Left forelimb (tissue), 1 donor: ENCODE measurements at places on chromosomes 4 and X.

DNA sequence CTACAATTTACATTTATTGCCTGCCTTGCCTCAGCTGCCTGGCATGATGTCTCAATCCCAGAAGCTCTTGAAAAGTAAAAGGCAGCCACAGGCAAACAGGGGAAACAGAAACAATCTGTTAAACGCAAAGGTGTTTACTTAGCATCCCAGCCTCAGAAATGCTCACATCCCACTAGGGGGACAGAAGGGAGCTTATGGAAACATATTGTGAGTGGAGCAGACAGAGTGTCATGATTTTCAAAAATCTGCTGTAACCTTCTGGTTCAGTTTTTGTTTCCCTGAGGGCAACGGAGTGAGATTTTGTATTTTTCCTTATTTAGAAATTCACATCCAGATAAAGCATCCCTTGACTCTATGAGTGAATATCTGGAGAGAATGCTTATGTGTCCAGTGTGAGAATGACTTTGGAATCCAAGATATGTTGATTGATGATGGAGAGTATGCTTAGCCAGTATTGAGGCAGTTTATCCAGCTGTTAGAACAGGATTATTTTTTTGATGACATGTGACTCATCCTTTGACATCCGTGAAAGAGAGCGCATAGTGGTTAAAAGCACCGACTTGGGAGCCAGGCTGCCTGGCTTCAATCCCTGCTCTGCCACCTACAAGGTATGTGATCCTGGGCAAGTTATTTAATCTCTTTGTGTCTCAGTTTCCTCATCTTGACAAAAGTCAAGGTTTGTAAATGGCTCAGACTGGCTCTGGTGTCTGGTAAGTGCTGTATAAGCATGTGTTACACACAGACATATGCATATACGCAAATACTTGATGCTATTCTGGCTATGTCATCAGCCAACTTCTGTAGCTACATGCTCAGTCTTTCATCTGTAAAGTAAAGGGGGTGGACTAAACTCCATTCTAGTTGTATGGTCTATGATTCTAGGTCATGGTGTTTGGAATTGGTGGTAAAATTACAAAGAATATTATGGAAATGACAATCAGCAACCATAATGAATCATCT, 381.2 kb downstream of the RAPGEF2 start:
- no peak for DNase-seq

GRCh38 chr4:164700471-164700870, 53.5 kb upstream of the SMIM31 start:
- no peak for DNase-seq

DNA sequence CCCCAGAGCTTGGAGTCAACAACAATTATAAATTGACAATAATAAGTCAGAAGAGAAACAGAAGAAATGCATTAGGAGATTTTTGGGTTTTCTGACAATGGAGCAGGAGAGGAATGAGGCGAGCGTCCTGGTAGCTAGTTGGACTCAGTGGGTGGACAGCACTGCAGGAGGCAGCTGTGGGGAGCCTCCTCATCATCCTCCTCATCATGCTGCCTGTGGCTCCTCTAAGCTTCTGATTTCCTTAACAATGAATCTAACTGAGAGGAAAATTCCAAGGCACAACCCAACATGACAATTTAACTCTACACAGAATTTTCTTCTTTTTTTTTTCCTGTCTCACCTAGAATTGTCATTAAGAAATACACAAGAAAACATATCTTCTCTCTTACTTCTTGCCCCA, 357.1 kb upstream of the NOCT start:
- no peak for DNase-seq

GRCh38 chr4:91198951-91199350, 1071.8 kb downstream of the CCSER1 start:
- no peak for DNase-seq
